ENCODE measurements at places on chromosomes 12 and 14.

GRCh38 chr12:92927436-92928281, 1.4 kb downstream of the EEA1 start:
- peak; percentile 73 for DNase-seq

- DNase-seq, result no peak
Observed at GRCh38 chr14:59175404-59175803, 13.1 kb upstream of the DAAM1 start.

GRCh38 chr12:56234746-56235436, 5.0 kb downstream of the SLC39A5 start:
- no peak for DNase-seq

DNA sequence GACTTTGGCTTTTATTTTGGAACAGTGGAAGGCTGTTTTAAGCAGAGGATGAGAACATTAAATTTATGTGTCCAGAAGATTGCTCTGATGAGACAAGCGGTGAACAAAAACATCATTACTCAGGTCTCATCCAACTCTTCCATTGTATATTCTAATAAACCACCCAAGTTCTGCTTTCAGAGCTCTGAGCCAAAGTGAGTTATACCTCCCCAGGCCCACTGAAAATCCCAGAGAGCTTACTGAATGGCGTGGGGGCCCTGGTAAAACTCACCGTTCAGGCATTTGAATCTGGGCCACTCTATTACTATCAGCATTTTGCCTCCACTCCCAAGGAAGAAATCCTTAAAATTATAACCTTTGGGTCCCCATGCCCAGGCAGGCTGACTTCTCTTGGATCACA, 122.0 kb upstream of the HIF1A start:
- DNase-seq, result no peak

DNA sequence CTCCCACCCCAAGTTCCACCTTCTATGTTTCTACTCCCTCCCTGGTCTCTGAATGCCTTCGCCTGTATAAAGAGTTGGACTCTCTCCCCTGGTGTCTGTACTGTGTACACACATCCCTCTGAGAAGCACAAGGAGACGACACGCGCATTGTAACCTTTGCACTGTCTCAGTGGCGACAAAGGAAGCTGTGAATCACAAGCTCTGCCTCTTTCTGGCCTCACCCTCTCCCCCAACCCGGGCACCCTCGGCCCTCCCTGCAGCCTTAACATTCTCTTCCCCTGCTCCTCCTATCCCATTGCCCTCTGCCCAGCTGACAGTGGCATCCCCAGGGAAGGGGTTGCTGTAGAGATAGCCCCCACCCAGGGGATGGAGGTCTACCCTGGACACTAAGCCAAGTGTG, 2.5 kb upstream of the SMARCD1 start:
- DNase-seq, result no peak

Data from NCI-H226 (cell line).